ENCODE measurements at places on chromosomes 12 and 14.

- DNase-seq: peak; percentile 67
These were observed at the start of gene GPD1 for GRCh38 chr12:50103767-50104321. TSS of gene GPD1 (plus strand) at chr12:50104008. CDS start at chr12:50104051, 43 bp downstream.

DNA sequence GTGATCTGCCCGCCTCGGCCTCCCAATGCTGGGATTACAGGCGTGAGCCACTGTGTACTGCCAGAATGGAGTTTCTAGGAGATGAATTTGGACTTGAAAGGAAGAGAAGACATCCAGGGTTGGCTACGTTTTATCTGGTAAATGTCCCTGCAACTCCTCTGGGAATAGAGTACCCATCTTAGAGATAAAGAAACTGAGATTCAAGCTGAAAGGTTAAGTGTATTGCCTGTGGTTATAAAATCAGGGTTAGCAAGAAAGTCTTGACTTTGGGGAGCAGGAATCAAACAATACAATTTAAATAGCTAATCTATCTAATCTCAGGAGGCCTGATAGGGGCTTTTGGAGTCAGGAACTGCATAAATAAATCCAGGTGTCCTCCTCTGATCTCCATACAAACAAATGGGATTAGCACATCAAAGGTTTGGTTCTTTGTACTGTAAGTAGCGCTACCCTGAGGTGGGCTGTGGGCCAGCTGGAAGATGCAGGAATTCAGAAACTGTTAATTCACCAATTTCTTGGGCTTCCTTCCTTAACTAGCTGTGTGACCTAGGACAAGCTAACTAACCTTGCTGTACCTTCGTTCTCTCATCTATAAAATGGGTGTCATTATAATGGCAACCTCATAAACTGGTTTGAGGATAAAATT lies 45.1 kb downstream of the TBX3 start:
- no peak for DNase-seq

GRCh38 chr14:60183741-60184140 lies 18.5 kb upstream of the DHRS7 start:
- DNase-seq: no peak

- no peak for DNase-seq
These were observed 41.9 kb downstream of the SLC16A7 start for GRCh38 chr12:59637692-59638070.

GRCh38 chr14:95769976-95770375 lies 56.1 kb upstream of the TCL1A start:
- no peak for DNase-seq

DNA sequence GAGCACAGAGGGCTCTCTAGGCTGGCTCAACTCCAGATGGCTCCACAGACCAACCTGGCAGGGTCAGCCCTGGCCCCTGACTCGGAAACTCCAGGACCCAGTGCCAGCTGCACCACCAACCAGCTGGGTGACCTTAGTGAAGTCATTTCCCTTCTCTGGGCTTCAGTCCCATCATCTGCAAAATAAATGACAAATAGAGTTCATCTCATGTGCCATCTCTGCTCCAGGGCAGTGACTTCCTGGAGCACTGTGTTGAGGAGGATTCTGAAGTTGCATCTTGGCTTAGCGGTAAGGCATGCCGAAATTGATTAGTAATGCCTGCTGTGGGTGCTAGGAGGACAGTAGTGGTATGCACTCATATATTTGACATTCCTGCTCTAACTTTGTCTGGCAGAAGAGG lies 31.5 kb downstream of the DTX1 start:
- no peak for DNase-seq

DNA sequence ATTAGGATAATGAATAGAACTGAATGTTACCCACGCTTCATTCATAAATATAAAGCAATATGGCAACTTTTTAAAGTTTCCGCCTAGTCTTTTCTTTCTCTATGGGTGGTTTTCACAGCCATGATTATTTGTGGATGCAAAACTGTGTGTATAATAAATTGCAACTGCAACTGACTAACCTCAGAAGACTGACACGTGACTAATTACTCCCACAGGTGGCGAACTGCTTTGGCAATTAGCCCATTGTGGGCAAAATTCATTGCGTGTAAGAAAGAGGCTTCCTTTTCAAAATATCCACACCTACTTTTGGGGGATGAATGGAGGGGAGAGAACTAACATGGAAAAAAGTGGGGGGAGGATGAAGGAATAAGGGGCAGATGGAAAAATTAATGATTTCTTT lies 79.0 kb downstream of the SLC25A21 start:
- DNase-seq: no peak

DNA sequence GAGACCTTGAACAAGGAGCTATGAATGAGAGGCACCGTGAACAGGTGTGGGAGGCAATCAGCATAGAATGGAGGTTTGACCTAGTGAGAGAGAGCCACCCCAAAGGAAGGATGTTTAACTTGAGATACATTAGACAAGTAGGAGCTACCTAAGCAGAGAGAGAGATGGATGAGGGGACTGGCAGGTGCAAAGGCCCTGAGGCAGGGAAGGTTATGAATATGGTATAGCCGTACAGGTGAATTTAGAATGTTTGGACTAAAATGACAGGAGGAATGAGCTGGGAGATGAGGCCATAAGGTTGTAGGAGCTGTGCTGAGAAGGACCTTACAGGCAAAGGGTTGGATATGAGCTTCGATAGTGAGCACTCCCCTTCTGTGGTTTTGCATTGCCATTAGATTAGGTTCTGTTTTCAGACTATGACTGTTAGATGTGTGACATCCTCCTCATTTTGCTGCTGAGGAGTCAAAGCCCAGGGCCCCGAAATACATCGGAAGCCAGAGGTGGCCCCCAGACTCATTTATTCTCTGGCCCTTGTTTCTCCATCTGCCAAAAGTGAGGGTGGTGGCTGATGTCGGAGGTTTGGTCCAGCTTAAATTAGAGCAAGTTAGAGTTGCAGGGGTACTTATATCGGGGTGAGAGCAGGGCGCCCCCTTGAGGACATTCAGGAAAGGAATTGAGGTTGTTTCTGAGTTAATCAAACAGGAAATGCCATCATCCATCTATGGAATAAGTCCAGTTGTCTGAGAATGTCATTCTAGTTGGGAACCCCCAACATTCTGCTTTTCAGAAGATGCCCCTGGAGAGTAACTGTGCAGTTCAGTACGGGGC lies 29.4 kb downstream of the SLC24A4 start:
- no peak for DNase-seq

GRCh38 chr12:92562063-92562734 lies 140.6 kb upstream of the PLEKHG7 start:
- DNase-seq: no peak

GRCh38 chr12:93378998-93379325 lies 1.2 kb downstream of the NUDT4 start:
- no peak for DNase-seq

- DNase-seq: no peak
These were observed 68.9 kb downstream of the EPS8 start for GRCh38 chr12:15720295-15720694.

GRCh38 chr12:44464180-44464579 lies 411.9 kb downstream of the NELL2 start:
- no peak for DNase-seq

- DNase-seq: no peak
These were observed 26.3 kb upstream of the OASL start for GRCh38 chr12:121065345-121065744.

DNA sequence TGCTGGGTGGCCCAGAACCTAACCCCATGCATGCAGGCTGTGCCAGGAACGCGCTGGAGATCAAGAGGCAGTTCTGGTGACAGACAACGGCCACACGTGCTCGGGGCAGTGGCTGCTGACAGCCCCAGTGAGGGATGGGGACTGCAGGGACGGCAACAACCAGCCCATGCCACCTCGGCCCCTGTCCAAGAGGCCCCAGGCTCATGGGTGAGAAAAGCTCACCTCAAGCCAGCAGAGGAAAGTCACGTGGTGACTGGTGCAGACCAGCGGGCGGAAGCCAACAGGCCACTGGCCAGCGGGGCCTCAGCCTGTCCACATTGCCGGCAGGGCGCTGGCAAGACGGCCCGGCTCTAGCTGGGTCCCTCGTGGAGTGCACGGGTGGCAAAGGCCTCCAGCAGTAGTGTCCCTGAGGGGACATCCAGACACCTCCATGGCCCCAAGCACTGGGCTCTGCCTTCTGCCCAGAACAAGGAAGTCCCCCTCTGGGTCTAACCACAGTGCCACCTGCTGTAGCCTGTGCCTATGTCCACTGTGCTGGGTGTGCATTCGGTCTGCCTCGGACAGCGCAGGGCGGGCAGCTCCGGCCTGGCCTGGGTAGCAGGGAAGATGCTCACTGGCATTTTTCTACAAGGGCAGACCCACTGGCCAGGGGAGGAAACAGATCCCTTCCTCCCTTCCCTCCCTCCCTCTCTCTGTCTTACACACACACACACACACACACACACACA lies 134.1 kb downstream of the NCOR2 start:
- no peak for DNase-seq

DNA sequence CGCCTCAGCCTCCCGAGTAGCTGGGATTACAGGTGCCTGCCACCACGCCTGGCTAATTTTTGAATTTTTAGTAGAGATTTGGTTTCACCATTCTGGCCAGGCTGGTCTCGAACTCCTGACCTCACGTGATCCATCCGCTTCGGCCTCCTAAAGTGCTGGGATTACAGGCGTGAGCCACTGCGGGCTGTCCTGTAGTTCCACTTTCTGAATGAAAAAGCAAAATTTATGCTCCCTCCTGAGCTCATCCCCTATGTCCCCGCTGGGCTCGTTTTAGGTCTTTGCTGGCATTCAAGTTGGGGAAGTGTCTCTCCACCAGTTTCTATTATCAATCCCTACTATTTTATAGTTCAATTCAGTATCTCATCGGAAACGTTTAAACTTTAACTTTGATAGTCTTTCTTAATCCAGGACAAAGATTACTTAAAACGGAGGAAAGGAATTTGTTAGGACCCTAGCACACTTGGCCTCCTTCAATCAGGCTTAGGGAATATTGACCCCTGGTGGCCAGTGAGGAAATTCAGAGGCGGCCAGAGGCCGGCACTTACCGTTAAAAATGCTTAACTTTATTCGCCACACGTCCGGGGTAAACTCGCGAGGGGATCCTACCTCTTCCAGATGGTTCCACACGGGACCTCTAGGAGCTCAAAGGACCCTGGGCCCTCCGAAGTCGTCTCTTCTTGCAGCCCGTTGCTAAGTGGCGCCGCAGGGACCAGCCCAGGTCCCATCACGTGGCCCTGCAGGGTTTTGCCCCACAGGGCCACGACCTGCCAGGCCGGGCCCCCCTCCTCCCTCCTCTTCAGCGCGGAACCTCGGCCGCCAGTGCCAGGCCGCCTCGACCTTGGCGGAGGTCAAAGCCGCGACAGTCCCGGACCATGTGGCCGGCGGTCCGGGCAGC lies 11.4 kb upstream of the DNAL1 start:
- peak; percentile 82 for DNase-seq

- DNase-seq: no peak
These were observed 16.6 kb upstream of the DTX1 start for GRCh38 chr12:113039911-113040445.

DNA sequence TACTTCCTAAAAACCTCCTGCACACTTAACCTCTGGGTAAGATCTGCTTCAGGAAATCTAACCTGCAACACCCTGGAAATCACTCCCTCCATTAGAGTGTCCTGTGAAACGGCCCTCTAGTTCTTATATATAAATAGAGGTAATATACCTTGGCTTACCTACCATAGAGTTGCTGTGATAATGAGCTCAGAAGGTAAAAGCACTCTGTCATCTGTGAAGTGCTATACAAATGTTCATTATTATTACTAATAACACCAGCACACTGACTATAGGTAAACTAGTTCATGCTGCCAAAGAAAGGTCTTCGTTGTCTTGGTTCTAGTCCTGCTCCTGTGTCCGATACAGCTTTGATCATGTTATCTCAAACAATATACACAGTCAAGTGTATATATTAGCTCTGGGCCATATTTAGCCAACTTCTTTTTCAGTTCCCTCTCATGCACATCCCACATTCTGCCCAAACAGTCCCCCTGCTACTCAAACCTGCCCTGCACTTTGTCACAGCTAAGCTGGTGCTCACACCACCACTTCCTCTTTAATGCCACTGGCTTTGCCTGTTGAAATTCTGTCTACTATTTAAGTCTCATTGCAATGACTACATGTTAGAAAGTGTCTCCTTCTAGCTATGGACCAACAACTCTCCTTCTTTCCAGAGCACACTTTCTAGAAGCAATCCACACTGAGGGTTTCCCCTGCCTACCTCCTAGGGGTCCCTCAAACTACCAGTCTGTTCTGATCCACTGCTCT lies 5.1 kb downstream of the E2F7 start:
- DNase-seq: no peak

DNA sequence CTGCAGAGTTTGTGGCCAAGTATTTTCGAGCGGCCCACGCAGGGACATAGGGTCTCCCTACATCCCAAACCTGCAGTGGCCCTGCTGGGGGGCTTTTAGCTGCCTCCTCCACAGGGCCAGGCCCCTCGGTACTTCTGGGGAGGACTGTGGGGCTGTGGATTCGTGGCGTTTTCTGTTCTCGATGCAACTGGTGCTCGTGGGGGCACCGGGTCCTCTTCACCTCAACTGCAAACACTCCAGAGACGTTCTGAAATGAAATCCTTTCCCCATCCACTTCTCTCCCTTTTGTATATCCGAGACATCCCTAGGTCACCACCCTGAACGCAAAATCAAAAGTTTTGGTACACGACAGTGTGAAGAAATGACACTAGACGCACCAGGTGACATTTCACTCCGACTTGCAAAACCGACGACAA lies 2.3 kb downstream of the RFX4 start:
- DNase-seq: no peak

DNA sequence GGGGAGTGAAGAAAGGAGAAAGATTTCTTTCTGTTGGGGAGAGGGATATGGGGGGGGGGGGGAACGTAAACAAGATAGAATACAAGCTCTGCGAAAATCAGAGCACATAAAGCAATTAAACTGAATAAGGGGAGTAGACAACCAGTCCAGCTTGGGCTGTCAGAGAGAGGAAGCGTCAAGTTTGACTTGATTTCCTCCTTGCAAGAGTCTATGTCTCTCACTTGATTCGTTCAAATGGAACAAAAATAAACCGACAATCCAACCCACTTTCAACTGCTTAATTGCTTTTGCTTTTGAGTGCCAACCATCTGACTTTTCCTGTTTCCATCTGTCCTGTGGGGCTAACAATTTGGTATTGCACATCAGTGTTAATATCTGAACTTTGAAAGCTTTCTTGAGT lies 942 bp downstream of the SYT1 start:
- DNase-seq: no peak

- no peak for DNase-seq
These were observed 81.6 kb downstream of the PTGER2 start for GRCh38 chr14:52395728-52396127.

- no peak for DNase-seq
These were observed 72.8 kb upstream of the ZDHHC17 start for GRCh38 chr12:76690921-76691700.

GRCh38 chr12:42935756-42936155 lies 346.2 kb upstream of the PRICKLE1 start:
- peak; percentile 5 for DNase-seq

GRCh38 chr14:23567186-23568020 lies at the start of gene AP1G2:
TSS of gene AP1G2 (minus strand) at chr14:23567791. CDS start at chr14:23567314, 477 bp downstream.
- DNase-seq: peak; percentile 86

GRCh38 chr12:2160043-2160442 lies 107.3 kb downstream of the CACNA1C start:
- no peak for DNase-seq
